ENCODE measurements at places on chromosomes 2 and 18. TPM values are rescaled to one million over a fixed set of nuclear protein-coding genes. Genes with fewer than 3 reads are reported as not detected.

- DNase-seq, result no peak
Observed at GRCh38 chr2:162006337-162006736, 67.7 kb downstream of the DPP4 start.

DNA sequence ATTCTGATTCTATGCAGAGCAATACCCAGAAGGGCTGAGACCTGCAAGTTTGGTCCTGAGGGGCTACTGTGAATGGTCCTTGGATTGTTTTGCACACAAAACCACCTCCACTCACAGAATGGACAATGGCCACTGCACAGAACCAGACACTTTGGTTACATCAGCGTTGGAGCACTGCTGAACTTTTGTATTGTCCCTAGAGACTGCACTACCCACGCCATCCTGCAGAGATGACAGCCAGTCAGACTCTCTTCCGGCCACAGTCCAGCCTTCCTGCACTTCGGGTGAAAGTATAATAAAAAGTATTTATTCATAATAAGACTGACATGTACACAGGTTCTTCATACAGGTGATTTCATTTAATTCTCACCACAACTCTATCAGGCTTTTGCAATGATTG is 35.7 kb downstream of the CELF4 start:
- DNase-seq, result no peak

DNA sequence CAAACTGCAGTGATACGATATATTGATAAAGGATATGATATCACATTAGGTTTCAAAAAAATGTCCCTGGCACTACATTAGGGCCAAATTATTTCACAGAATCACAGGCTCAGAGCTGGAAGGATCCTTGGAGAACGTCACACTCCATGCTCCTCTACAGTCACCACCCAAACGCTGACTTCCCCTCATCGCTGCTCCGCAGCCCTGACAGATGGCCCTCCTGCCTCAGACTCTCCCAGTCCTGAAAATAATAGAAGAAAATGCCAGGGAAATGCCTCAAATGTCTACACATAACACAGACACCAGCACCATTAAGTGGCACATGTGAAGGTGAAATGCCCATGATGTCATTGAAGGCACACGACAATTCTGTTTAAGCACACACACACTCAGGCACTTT is 72.0 kb downstream of the ZNF521 start:
- DNase-seq, result no peak

KCNK3 gene
- total RNA-seq, result 0.30 TPM

C1QL2 gene
- 0.88 TPM for total RNA-seq

DES gene
- total RNA-seq, result 1.5 TPM

DYTN gene
- not detected for total RNA-seq
